ENCODE measurements at places on chromosomes 6 and 20.

- peak; percentile 65 for DNase-seq
These were observed 844 bp downstream of the WFDC2 start for GRCh38 chr20:45470262-45470931.

- no peak for DNase-seq
These were observed 1.6 kb upstream of the SYNCRIP start for GRCh38 chr6:85644279-85644762.

DNA sequence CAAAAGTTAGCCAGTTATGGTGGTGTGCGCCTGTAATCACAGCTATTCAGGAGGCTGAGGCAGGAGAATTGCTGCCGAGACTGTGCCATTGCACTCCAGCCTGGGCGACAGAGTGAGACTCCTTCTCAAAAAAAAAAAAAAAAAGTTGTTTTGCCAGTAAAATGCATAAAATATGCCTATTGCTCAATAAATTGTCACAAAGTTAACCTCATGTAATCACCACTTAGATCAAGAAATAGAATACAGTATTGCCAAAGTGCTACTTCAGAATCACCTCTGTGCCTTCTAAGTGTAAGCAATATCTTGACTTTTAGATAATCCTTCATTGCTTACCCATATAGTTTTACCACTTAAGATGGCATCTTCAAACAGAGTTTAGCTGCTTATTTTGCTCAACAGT, 80.7 kb downstream of the TRMT11 start:
- DNase-seq, result no peak

DNA sequence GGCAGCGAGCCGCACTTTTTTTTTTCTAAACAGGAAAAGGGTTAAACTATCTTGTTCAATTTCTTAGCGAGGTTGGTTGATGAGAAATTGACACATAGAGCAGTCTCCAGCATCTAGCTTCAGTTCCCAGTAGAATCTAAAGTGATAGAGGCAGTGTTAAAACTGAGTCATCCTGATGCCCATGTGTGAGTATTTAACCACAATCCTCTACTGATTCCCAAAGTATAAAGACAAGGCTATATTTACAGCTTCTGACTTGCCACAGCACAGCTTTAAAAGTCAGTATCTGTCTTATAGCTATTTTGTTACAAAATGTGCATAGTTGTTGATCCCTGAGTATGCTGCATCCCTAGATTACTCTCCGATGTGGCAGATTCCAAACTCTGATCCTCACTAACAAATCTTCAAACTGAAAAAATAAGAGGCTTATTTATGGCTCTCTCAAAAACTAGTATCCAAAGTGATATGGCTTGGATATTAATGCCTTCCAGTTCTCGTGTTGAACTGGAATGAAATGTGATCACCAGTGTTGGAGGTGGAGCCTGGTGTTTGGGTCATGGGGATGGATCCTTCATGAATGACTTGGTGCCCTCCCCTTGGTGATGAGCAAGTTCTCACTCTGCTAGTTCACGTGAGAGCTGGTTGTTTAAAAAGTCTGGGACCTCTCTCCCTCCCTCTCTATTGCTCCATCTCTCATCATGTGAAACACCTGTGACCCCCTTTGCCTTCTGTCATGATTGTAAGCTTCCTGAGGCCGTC, 13.1 kb upstream of the POPDC3 start:
- DNase-seq, result no peak

DNA sequence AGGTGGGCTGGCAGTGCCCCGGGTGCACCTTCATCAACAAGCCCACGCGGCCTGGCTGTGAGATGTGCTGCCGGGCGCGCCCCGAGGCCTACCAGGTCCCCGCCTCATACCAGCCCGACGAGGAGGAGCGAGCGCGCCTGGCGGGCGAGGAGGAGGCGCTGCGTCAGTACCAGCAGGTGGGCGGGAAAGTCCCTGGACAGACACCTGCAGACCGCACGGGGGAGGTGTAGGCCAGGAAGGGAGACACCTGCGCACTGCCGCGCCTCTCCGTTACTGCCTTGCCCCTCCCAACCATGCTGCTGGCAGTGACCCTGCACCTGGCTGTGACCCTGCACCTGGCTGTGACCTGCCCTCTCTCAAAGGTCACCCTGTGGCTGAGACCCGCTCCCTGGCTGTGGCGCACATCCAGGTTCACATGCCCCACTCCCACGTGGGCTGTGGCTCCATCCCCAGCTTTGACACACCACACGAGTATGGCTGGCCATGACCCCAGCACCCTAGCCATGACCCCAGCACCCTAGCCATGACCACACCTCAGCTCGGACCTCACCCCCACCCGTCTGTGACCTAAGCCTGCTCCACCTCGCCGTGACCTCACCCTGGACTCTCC, 11.6 kb downstream of the RBCK1 start:
- DNase-seq, result no peak

DNA sequence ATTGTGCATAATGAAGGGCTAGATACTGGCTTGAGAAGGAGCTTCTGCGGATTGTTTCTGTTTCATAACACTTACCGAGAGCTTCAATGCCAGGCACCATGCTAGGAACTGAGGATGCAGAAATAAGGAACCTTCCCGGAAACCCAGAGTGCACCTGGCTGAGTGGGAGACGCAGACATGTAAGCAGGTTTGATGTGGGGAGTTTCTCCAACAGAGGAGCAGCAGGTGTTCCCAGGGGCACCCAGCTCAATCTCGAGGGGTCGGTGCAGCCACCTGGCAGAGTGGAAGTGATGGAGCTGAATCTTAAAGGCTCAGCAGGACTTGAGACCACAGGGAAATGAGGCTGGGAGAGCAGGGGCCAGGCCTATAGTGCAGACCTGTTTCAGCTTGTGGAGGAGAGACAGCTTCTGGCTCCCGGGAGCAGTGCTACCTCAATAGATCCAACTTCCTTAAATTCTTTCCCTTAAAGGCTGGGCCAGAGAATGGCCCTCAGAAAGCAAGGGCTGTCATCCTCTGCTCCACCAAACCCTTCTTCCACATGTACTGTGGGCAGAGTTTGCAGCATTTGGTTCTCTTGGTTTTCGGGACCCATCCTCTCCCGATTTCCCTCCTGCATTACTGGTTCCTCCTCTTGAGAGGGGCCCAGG, 27.8 kb upstream of the SRC start:
- DNase-seq, result no peak

- no peak for DNase-seq
These were observed 8.8 kb downstream of the ASIP start for GRCh38 chr20:34250005-34250404.

GRCh38 chr6:158813032-158813431, 6.1 kb downstream of the EZR start:
- DNase-seq, result no peak

DNA sequence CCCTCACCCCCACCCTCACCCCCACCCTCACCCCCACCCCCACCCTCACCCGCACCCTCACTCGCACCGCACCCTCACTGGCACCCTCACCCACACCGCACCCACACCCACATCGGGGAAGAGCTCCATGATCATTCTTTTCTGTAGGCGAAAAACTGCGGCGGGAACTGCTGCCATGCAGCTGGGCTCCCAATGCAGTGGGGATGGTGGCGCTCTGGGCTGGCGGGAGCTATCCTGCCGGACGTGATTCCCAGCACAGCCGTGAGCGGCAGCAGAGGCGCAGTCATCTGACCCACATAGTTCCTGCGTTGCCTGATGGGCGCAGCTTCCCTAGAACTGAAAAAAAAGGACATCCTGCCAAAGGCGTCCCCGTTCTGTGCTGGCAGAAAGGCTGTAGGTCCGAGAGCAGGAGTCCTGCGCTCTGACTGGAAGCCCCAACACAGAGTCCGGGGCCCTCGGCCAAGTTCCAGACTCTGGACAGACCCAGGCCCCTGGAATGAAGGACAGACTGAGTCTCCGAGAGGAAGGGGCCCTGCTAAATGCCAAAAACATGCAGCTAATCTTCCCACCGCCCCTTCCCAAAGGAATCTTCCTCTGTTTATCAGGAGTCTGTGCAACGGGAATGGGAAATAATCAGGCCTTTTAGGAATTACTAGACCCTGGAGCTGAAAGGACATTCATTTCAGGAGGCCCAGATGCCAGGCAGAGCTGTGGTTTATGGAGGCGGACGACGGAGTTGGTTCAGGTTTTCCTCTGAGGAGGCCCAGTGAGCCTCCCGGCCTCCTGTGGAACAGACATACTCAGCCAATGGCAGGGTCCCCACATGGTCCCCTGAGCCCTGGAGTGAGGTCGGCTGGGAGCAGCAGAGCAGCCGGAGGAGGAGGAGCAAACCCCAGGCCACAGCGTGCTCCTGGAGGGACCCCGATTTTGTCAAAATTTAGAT, 14.1 kb upstream of the TCFL5 start:
- peak; percentile 11 for DNase-seq

GRCh38 chr6:109241199-109241598, 141.1 kb downstream of the CD164 start:
- DNase-seq, result no peak

DNA sequence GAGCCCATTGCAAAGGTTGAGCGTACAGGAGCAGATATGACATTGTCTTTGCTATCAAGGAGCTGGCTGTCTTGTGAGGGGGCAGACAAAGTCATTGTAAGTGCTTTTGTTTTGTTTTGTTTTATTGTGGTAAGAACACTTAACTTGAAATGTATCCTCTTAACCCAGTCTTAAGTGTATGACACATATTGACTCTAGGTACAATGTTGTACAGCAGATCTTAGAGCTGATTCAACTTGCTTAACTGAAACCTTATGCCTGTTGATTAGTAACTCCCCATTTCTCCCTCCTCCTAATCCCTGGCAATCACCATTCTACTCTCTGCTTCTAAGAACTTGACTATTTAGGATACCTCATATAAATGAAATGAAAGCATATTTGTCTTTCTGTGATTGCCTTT, 429.0 kb downstream of the BMP2 start:
- DNase-seq, result peak; percentile 2

DNA sequence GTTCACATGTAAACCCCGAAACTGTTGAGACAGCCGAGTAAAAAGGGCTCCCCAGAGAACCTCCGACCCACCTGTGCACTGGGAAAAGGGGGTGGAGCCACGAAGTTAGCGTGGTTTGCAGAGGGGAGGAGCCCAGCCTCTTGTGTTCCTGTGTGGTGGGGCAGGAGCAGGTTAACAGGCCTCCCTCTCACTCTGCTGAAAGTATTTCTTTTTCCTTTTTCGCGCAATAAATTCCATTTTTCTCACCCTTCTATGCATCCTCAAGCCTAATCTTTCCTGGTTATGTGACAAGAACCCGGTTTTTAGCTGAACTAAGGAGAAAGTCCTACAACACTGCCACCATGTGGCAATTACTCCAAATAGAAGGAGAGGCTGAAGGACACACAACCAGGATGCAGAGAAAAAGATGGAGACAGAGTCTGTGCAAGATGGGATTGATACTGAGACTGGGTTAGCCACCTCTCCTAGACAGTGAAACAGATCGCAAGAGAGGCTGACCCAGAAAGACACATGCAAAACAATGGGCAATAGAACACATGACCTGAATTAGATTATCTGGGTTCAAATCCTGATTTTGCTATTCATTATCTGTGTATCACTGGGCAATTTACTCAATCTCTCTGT, 168.7 kb upstream of the PRSS16 start:
- peak; percentile 56 for DNase-seq

GRCh38 chr6:44415449-44415848, 27.9 kb downstream of the CDC5L start:
- DNase-seq, result no peak

- DNase-seq, result no peak
These were observed 158.7 kb downstream of the SOX4 start for GRCh38 chr6:21752054-21752811.

DNA sequence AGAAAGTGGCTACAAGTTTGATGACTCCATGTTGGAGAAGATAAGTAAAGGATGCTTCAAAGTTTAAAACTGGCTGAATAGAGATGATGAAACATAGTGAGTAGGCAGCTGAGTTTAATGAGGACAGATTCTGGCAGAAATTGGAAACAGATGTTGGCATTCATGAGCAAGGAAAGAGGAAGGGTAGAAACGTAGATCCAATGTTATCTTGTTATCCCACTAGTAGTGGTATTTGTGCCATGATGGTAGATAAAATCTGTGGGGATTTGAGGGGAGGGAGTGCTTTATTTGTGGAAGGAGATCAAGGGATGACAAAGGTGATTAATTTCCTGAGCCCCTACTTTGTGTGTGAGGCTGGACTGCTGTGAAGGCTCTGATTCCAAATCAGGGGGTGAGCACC, 69.5 kb downstream of the MRAP2 start:
- DNase-seq, result no peak

- no peak for DNase-seq
These were observed 97.6 kb downstream of the MRPL14 start for GRCh38 chr6:44029444-44030185.

- no peak for DNase-seq
These were observed 72.5 kb downstream of the ITCH start for GRCh38 chr20:34435589-34435988.

GRCh38 chr20:62603021-62603906, 39.0 kb upstream of the SLCO4A1 start:
- peak; percentile 89 for DNase-seq

GRCh38 chr20:46808565-46808964, 86.1 kb upstream of the EYA2 start:
- no peak for DNase-seq

- DNase-seq, result no peak
These were observed 215.8 kb upstream of the CITED2 start for GRCh38 chr6:139590206-139590605.

- no peak for DNase-seq
These were observed 22.1 kb downstream of the BLOC1S5 start for GRCh38 chr6:8041913-8042583.

GRCh38 chr6:39088331-39088730, 26.7 kb downstream of the SAYSD1 start:
- DNase-seq, result peak; percentile 48

GRCh38 chr6:77353129-77353528, 110.2 kb downstream of the HTR1B start:
- DNase-seq, result no peak

DNA sequence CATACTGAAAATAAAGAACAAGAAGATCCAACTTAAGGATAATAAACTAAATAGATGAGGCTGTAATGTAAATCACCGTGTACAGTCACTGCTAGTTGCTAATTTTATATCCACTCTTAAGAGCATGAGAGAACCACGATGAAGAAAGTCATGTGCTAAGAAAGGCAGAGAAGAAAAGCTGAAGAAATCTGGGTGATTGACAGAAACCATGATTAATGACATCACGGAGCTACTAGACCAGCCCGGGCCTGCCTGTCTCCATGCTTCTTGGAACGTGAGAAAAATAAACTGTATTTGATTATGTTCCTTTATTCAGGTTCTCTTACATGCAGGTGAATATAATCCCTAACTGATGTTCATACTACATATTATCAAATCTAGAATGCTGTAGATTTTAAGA, 84.2 kb upstream of the E2F3 start:
- no peak for DNase-seq

- no peak for DNase-seq
These were observed 107.5 kb upstream of the TBX18 start for GRCh38 chr6:84871925-84872324.

Measured in ACHN (cell line).